ENCODE measurements at places on chromosomes 6 and 20. TPM values are rescaled to one million over a fixed set of nuclear protein-coding genes. Genes with fewer than 3 reads are reported as not detected.

Gene HLA-DQB1
- not detected for polyA plus RNA-seq

Gene EYS
- polyA plus RNA-seq: 0.38 TPM

Gene HRH3
- polyA plus RNA-seq: 2.8 TPM

Gene MOG
- polyA plus RNA-seq: not detected

Gene NCR2
- not detected for polyA plus RNA-seq

Gene LCA5
- polyA plus RNA-seq: 13.2 TPM

Gene BICRAL
- polyA plus RNA-seq: 8.2 TPM
